CMK (cell line): ENCODE measurements at places on chromosomes 2 and 18.

- DNase-seq = no peak
These were observed 98.2 kb downstream of the KCNF1 start for GRCh38 chr2:11009891-11010290.

DNA sequence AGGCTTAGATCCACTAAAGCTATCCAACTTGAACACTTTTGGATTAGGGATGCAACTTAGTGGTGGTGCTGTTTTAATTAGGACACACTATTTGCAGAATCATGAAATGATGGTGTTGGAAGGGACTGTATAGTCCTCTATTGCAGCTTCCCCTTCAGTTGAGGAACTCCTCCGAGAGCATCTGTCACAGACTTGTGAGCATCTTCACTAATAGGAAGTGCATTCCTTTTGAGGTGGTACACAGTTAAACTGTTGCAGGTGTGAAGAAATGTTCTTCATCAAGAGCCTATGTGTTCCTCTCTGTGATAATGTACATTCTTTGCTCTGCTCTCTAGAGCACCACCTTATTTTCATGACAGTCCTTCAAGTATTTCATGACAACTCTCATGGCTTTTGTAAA is 197.4 kb downstream of the CAMKMT start:
- DNase-seq = no peak

GRCh38 chr2:74564222-74564621 is 9.7 kb downstream of the DOK1 start:
- DNase-seq = no peak

DNA sequence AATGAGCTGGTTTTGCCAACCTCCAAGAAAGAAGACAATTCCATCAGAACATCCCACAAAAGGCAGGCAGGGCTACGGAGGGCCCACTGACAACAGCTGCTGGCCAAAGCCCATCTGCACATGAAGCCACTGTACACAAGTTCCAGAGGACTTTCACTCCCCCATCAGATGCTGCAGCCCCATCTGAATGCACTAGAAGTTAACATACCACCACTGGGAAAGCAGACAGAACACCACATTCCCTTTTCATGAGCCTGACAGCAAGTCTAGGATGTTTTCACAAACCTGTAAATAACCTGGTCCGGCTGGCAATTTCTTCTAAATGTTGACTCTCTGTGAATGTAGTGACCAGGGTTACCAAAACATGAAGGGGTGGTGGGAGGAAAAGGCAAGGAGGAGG is 41.5 kb downstream of the CCBE1 start:
- DNase-seq = no peak

DNA sequence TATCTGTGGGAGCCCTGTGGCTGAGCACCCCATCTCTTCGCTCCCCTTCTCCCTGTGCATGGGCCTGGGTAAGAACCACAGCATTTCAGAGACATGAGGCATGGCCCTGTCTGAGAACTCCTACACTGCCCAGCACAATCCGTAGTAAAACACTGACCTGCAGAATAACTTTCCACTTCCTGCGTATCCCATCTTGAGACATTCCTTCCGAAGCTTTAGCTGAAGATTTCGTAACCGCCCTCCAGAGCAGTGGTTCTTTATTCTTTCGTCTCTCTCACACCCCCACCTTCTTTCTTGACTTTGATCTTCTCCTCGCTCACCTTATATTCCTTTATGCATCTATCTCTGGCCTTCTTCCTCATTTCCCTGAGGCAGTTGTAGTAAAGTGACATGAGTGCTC is 381.1 kb downstream of the HRH4 start:
- DNase-seq = no peak

DNA sequence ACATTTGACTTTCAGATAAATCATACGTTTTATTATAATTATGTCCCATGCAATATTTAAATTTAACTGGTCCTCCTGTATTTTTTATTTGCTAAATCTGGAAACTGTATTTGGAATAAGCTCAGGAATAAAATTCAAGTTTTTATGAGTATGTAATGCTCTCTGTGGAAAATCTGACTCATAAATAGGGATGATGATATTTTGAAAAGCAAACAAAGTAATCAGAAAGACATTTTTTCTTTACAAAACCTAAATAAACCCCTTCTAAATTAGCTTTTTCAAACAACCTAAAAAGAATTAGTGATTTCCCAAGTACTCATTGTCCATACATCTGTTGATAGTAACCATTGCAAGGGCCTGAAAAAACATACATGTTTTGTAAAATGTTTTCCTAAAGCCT is 41.1 kb downstream of the ASB1 start:
- DNase-seq = no peak

- peak; percentile 83 for DNase-seq
These were observed at the start of gene ARPC2 for GRCh38 chr2:218216674-218217359. ARPC2 (plus strand) TSS chr2:218217189; CDS start chr2:218217471, 282 bp downstream.

DNA sequence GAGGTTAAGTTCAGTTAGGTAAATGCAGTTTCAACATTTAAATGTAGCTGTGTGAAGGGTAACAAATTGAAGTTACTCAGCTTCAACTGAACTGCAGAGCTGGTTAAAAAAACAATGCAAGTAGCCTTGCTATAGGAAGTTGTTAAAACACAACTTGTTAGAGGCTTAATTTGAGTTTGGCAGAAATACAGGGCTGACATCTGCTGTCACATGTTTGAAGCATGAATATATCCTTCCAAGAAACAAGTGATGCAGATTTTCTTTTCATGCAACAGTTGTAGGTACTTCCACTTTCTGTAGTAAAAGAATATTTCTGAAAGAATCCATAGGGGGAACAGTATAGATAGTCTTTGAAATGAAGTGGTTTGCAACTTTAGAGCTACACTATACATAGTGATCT is 208.7 kb upstream of the RASGRP3 start:
- no peak for DNase-seq

GRCh38 chr2:182447863-182448262 is 21.0 kb upstream of the PDE1A start:
- DNase-seq = no peak

GRCh38 chr2:180985771-180986395 is 5.5 kb downstream of the UBE2E3 start:
- DNase-seq = no peak

DNA sequence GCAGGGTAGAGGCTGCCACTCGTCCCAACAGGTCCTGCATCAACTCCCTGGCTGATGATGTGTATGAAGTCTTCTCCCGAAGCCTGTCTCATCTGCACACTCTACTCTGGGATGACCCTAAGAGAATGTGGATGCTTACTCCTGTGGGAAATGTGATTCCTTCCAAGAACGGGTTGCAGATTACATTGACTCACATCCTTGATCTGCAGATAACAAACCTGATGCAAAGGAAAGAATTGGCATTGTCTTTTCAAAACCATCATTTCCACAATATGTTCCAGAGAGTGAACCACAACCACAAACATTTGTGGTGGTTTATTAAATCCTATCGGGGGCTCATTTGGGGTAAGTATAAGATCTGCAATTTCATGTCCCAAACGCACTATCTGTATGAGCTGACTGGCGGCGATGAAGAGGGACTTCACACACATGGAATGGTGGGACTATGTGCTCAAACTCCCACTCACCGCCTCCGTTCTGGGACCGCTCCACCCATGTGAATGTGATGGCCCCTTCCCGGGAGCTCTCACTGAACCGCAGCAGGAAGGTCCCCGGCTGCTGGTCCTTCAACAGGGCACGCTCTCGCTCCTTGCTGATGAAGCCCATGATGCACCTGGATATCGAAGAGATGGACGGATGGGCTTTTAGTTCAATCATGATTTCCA is 35.5 kb downstream of the STAT1 start:
- DNase-seq = no peak

DNA sequence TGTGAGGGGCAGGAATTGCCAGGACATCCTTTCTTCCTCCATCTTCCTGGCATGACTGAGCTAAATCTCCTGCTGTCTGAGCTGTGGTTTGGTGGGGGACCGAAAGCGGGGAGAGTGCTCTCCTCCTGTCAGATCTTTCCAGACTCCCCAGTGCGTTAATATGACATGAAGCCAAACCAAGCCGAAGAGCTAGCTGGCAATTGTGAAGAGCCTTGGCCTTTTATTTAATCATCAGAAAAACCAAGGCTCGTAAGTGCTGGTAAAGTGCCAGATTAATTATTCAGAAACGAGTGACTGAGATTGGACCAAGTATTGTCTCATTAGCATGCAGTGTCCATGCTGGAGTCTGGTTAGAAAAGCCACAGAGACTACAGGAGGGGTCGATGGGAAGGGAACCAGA is 14.5 kb upstream of the LRPPRC start:
- DNase-seq = no peak

DNA sequence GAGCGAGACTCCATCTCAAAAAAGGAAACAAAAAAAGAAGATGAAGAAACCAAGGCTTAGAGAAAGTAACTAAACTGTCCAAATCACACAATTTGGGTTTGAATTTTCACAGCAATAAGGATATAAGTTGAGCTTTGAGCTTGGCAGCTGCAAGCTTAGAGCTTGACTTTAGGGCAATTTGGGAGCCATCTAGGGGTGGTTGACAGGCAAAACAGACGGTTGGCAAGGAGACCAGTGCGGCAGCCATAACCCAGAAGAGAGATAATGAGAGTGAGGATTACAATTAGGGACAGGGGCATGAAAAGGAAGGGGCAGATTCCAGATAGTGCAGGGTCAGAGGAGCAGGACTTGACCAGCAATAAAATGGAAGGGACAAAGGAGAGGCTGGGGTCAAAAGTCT is 382.2 kb upstream of the HNRNPA3 start:
- DNase-seq = no peak

DNA sequence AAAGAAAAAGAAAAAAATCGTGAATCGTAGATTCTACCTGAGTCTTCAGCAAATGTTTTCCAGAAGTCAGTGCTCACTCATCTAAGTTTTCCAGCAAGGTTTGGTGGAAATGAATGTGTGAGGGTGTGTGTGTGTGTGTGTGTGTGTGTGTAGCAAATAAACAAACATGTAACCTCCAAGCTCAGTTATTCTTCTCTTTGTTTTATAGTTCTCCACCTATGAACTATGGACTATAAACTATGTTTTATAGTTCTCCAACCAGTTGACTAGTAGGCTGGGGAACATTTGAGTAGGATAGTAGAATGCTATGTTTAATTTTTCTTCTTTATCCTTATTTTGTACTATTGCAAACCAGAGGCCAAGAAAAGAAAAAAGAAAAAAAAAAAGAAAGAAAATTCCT is 44.6 kb upstream of the SERPINE2 start:
- DNase-seq = no peak

GRCh38 chr2:57160976-57161375 is 885.6 kb upstream of the VRK2 start:
- DNase-seq = no peak

DNA sequence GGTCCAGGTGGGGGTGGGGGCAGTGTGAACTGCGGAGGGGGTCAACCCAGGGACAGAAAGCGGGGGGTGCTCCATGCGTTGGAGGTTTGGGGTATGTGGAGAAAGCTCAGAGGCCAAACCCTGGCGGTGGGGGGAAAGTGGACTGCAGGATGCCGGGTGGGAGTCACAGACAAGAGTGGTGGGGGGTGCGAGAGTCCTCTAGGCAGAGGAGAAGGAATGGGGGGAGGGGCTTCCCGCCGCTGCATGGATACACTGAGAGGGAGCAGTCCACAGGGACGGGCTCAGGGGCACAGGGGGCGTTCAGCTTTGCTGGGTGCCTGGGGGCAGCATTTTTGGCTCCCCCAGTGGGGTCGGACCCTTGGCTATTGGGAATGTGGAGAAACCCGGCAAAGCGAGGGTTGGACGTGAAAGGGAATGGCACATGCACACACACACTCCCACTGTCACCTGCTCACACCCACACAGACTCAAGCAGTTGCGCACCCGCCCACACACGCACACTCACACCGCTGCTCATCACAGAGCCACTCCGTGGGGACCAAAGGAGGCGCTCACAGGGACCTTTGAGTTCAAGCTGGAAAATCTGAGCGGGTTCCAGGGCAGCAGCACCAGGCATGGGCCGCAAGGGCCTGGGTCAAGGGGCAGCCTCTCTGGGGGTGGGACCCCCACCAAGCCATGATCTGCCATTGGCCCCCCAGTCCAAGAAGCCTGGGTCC is 7.7 kb downstream of the GBX2 start:
- DNase-seq = no peak

DNA sequence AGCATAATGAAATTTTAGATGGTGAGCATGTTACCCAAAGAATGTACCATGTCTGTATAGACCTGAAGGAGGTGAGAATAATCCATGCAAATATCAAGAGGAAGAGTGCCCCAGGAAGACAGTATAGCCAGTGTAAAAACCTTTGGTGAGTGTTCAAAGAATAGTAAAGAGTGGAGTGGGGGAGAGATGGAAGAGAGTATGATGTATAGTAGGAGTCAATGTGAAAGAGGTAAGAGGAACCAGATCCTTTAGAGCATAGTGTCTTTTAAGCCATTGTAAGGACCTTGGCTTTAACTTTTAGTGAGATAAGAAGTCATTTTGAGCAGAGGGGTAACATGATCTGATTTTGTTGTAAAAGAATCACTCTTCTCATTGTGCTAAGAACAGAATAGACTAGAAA is 1052.3 kb upstream of the ZEB2 start:
- DNase-seq = no peak

GRCh38 chr18:48784656-48785055 is 166.1 kb downstream of the SMAD7 start:
- no peak for DNase-seq

GRCh38 chr2:31297751-31298150 is 63.8 kb downstream of the EHD3 start:
- DNase-seq = no peak

DNA sequence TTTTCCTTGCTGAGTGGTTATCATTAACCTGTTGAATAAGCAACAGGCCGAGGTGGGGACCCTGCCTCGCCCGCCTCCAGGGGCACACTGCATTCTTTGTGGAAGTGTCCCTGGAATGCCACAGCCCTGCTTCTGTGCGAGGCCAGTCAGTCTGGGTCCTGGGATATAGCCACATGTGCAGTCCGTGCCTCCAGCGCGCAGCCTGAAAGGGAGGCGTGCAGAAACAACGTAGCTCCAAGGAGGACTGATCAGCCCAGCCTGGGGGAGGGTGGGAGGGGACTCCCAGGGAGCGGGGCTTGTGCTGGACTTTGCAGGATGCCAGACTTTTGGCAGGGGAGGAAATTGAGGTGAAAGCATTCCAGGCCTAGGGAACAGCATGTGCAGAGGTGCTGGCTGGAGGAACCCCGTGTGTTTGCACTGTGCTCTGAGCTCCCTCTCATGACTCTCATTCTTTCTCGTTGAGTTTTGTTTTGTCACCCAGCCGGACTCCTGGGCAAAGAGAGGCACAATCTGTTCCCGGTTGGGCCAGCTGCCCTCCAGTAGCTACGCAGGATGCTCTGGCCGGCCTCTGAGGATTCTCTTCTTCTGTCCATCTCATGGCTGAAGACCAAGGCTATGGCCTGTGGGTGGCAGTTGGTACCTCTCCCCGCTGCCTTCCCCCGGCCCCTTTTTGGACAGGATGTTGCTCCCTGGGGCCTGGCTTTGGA is 39.7 kb downstream of the HPCAL1 start:
- DNase-seq = no peak
